ENCODE measurements at places on chromosomes 3 and 15.

- DNase-seq, result no peak
Measured at GRCh38 chr15:43998607-43999006, 171.8 kb downstream of the WDR76 start.

- DNase-seq, result no peak
Measured at GRCh38 chr3:138458774-138459499, 24.5 kb downstream of the ESYT3 start.

DNA sequence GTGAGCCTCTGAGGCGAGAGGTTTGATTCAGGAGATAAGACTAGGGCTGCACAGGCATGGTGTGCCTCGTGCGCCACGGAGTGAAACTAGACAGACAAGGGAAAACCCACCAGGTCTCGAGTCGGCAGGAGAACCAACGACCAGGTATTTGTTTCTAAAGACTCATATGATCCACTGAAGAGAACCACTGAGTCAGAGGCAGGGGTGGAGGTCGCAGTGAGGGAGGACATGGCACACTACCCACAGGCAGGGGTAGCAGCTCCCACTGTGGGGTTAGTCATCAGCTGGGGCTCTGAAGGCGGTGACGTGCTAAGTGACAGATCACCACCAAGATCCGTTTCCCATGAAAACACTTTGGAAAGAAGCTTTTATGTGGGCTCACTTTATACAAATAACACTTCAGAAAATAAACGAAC is 45.7 kb downstream of the CHSY1 start:
- peak; percentile 67 for DNase-seq

DNA sequence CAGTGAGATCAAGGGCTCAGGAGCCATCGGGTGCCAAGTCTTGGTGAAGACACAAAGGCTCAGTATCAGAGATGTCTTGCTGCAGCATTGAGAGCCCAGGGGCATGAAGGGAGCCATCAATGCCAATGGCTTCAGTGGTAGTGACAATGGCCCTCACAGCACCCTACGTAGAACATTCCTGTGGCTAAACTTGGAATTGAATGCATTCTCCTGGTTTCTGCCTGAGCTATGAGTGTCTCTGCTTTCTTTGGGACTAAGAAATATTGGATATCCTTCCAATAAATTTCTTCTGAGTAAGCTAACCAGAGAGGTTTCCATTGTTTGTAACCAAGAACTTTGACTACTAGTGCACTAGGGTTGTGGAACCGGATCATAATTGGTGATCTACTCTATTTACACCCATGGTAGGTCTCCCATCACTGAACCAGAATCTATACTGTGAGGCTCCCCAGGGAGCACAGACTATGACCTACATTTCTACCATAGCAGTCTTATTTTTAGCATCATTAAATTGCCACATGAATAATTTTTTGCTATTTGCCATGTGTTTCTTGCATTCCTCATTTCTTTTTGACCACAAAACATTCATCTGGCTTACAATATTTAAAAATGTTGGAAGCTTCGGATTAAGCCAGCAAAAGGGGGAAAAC is 31.6 kb upstream of the PDZRN3 start:
- DNase-seq, result no peak

DNA sequence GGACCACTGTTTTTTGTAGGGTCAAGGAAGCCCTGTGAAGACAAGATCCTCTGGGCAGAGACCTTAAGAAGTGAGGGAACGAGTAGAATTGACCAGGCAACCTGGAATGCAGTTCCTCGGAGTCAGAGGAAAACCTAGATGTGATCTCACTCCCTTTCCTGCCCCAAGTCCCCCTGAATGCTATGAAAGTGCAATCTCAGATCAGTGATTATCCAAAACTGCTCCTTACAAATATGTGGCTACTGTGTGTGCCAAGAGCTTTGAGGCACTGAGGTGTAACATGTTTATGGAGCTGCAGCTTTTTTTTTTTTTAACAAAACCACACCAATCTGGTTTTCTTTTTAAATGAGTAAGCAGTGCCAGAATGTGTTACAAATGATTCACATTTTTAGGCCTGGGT is 35.8 kb downstream of the THSD4 start:
- no peak for DNase-seq

DNA sequence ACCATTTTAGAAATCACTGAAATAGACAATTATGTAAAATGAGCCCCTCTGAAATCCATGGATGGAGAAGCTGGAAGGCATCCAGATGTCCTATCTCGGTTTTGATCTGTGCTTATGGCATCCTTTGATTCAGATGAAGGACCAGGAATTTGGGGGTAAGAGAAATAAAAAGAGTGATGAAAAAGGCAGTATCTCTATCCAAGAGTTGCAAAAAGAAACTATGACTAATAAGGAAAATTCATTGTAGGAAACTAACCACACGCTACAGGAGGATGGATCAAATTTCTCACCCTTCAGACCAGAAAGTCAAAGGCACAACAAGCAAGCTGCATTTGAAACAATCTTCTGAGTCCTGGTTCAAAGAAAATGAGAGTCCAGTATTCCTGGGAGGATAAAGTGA is 34.8 kb downstream of the SRGAP3 start:
- DNase-seq, result no peak

DNA sequence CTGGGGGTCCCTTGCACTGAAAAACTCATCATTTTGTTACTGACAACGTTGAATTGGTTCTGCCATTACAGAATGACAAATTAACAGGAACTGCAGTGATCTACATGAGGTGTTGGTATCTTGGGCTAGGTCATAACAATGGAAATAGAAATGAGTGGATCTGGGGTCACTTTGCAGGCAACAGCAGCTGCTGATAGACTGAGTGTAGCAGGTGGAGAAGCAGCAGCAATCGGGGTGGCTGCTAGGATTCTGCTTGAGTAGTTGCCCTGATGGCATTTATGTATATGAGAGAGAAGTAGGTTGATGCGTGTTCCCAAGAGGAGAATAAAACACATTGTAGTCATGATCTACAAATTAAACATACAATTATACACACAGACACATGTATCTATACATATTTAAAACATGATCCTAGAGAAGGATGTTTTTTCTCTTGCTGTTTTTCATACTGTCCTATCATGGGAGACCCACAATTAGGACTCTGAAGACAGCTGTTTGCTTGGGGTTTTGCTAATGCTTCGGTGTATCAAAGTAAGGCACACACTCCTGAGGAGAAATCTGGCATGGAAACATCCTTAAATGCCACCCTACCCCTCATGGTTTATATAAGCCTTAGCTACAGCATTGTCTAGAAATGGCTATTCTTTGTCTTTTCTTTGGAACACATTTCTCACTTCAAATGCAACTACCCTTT is 15.8 kb upstream of the THBS1 start:
- no peak for DNase-seq

DNA sequence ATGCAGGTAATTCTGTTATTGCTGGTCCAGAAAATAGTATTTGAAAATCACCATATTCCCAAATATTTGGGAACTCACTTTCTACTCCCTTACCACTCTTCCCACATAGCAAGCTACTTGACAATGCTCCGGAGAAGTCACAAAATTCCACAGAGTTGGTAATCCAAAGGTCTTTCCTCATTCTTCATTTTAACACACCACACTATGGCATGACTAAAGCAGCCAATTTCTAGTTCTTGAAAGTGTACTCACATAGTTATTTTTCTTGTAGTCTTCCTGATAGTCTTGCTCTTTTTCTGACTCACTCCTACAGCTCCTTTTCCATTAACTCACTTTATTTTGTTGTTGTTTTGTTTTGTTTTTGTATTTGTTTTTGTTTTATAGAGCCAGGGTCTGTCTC is 67.2 kb downstream of the MYO9A start:
- DNase-seq, result no peak

- no peak for DNase-seq
Measured at GRCh38 chr15:22240986-22241385, 160.7 kb downstream of the OR4M2 start.

GRCh38 chr3:77513542-77513941 is 473.6 kb downstream of the ROBO2 start:
- DNase-seq, result no peak
